ENCODE measurements at places on chromosomes 3 and 15. TPM values are rescaled to one million over a fixed set of nuclear protein-coding genes. Genes with fewer than 3 reads are reported as not detected.

Gene LRTM1
- not detected for total RNA-seq

Gene FBXW12
- total RNA-seq: not detected

Gene CNTN6
- not detected for total RNA-seq

Gene IMPG2
- 0.07 TPM for total RNA-seq

Gene BCHE
- 1.2 TPM for total RNA-seq

Gene GPR171
- total RNA-seq: not detected

Gene ZNF80
- total RNA-seq: not detected

Gene ALPK3
- total RNA-seq: 30.7 TPM

Gene GPR160
- total RNA-seq: 9.1 TPM

Gene ADGRG7
- not detected for total RNA-seq

Gene MEGF11
- not detected for total RNA-seq

Data from mammary microvascular endothelial cell (primary cell).